ENCODE measurements at places on chromosomes 12 and 14. TPM values are rescaled to one million over a fixed set of nuclear protein-coding genes. Genes with fewer than 3 reads are reported as not detected.
A peak's percentile ranks its signal among the peaks of the same experiment; 100 is the strongest.

KRT71 gene
- polyA plus RNA-seq, result not detected

GRCh38 chr14:101577221-101577909, 16.1 kb downstream of the DIO3 start:
- no peak for DNase-seq

DNA sequence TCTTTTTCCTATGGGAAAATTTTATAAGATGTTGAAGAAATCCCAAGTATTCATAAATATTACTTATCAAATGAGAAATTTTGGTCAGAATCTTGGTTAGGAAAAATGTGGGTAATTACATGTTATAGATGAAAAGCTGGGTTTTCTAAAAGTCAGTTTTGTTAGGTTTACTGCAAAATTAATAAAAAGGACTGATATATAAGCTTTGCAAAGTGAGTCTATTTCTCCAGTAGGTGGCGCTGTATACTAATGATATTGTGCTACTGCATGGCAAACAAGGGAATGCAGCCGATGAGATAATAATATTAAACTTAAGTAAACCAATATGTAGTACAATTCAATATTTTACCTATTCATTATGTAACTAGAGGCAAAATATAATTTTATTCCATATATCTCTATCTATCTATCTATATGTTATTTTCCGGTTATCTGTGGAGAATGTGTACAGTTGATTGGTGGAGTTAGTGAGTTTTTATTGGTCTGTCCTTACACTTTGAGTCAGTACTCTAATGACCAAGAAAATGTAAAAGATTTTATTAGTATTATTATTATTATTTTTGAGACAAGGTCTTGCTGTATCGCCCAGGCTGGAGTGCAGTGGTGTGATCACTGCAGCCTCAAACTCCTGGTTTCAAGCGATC, 32.9 kb downstream of the MIPOL1 start:
- peak; percentile 87 for DNase-seq

- DNase-seq, result no peak
These were observed 156.3 kb downstream of the PELI2 start for GRCh38 chr14:56274556-56274955.

ACAD10 gene
- 33.6 TPM for polyA plus RNA-seq

TGFB3 gene
- polyA plus RNA-seq, result 11.3 TPM

DNA sequence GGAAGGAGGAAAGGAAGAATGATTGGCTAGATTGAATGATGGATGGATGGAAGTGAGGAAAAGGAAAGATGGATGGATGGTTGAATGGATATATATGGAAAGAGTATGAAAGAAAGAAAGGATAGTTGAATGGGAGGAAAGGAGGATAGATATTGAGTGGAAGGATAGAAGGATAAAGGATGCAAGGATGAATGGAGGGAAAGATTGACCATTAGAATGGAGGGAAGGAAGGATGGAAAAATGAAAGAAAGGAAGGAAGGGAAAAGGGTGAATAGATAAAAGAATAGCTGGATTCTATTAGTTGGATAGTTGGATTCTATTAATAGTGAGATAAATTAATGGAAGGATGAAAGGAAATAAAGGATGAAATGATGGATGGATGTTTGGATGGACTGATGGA, 105.9 kb downstream of the CALM1 start:
- no peak for DNase-seq

DNA sequence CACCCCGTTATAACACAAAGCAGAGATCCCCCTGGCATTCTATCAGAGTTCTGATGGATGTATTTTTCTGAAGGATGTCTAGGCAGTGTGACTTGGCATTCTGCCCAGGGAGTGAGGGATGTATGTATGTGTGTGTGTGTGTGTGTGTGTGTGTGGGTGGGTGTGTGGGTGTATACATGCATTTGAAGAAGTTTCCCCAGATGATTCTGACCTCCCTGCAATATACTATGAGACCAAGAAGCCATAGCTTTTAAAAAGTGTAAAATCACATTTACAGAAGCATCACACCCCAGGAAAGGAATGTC, 59.7 kb upstream of the NAP1L1 start:
- DNase-seq, result peak; percentile 79

ACOT2 gene
- polyA plus RNA-seq, result 67.1 TPM

DNA sequence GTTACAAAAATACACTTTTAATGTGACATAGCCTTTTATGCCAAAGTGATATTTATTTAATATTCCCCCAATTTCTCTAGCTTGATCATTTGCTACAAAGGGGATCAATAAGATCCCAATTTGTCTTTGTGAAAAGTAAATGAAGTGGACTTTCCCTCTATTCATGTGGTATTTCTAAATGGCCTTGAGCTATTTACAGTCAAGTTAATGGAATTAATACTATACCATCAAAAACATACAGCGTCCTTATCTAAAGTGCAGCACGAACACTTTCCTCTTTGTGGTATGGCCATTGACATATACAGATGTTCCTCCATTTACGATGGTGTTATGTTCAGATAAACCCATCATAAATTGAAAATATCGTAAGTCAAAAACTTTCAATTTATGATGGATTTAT, 23.2 kb downstream of the CFL2 start:
- no peak for DNase-seq

GRCh38 chr14:105056303-105056831, 8.9 kb downstream of the GPR132 start:
- no peak for DNase-seq

L2HGDH gene
- polyA plus RNA-seq, result 18.3 TPM

DNA sequence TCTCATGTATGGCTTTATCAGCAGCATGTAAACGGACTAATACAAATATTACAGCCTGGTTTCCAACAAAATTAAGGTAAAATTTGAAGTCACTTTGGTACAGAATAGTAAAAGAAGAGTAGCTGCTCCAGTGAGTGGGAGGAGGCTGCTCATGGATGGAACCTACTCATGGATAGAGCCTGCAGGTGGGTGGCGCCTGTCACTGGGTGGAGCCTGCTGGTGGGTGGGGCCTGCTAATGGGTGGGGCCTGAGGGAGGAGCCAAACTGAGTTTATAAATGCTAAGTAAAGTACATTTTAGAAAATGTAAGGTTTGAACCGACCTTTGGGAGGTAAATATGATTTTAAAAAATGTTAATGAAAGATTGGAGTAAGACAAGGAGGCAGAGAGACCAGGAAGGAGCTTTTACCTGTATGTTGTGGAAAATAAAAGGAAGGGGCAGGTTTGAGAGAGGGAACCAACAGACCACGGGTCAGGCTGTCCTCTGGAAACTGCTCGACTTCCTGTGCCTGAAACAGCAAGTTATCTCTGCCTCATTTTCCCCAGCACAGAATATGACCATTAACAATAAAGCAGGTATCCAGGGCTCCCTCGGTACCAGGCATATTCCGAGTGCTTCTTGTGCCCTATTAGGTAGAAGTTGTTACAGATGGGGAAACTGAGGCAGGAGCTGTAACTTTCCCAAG, 55.9 kb upstream of the SEL1L start:
- no peak for DNase-seq

- DNase-seq, result no peak
These were observed 5.0 kb upstream of the GAPDH start for GRCh38 chr12:6529291-6529737.

FBLN5 gene
- 1.6 TPM for polyA plus RNA-seq
